ENCODE measurements at places on chromosomes 4 and X.

- no peak for DNase-seq
Observed at GRCh38 chr4:109729117-109729717, 653 bp downstream of the PLA2G12A start.

DNA sequence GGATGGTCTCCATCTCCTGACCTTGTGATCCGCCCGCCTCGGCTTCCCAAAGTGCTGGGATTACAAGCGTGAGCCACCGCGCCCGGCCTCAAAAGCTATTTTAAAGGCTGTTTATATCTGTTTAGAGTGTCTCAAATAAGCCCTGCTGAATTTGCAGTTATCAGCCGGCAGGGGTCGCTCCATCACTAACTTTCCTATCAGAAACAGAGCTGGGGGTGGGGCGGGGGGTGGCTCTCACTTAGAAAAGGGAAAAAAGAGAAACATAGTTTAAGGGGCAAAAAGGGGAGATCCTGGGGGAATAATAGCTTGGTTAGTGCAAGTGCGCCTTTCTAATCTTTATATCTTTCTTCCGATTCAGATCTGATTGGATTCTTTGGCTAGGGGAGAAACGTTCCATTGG lies 450.7 kb downstream of the UBE2NL start:
- no peak for DNase-seq

GRCh38 chr4:151431728-151432127 lies 22.8 kb downstream of the FHIP1A start:
- DNase-seq = no peak

GRCh38 chr4:24809815-24810405 lies 14.5 kb downstream of the SOD3 start:
- no peak for DNase-seq

- no peak for DNase-seq
Observed at GRCh38 chr4:48543796-48544195, 53.7 kb downstream of the ZAR1 start.

DNA sequence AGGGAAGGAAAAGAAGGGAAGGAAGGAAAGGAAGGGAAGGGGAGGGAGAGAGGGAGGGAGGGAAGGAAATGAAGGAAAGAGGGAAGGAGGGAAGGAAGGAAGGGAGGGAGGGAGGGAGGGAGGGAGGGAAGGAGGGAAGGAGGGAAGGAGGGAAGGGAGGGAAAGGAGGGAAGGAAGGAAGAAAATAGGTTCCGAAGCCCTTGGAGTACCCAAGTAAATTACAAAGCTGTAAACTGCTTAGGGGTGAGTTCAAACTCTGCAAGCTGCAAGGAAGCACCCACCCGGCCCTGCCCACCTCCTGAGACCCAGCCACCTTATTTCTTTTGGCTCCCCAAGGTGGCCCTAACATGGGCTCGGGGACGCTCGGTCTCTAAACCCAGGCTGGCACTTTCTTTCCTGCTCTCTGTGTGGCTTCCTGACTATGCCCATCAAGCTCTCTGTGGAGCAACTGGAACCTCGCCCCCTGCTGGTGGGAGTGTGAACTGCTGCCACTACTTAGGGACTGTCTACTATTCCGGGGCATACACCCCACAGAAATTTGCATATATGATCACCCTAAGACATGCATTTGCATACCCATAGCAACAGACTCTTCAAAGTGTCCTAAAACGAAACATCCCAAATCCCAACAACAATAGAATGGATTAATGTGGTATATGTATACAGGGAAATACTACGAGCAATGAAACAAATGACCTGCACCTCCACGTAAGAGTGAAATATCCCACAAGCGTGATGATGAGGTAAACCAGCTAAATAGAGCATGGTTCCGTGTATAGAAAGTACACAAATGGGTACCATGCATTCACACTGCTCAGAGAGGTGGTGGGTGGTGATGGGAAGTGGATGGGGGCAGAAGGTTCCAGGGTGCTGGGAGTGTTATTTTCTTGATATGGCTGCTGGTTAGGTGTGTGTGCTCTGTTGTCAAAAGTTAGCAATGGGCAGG lies 151.7 kb upstream of the TBL1X start:
- DNase-seq = no peak

GRCh38 chr4:74953647-74954046 lies 20.7 kb downstream of the PARM1 start:
- no peak for DNase-seq

DNA sequence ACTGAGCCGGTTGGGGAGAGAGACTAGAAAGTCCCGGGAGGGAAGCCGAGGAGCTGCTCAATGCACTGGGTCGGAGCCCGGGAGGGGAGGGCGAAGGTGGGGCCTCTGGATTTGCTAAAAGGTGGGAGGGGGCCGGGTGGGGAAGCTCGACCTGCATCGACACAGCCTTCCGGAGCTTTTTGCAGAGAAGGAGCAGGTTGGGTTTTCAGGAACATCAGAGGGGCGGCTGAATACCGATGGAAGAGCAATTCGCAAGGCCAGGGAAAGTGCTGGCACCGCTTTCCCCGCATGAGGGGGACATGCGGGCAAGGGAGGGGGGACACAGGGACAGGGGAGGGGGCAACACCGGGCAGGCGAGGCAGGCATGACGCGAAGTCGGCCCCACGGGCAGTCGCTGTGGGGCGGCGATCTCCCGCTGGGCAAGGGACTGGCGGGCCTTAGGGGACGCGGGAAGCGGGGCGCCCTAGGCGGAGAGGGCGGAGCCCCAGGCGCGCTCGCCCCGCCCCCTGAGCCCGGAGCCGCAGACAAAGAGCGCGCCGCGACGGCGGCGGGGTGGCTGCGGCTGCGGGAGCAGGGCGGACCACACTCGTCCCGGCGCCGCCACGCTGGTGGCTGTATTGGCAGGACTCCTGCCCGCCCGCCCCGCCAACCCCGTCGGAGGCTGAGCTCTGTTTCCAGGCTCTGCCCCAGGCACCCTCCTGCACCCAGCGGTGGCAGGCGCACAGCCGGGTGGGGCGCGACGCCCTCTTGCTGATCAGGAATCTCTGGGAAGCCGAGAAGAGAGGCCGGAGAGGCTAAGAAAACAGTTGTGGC lies 11.6 kb downstream of the PDZD4 start:
- DNase-seq = no peak

DNA sequence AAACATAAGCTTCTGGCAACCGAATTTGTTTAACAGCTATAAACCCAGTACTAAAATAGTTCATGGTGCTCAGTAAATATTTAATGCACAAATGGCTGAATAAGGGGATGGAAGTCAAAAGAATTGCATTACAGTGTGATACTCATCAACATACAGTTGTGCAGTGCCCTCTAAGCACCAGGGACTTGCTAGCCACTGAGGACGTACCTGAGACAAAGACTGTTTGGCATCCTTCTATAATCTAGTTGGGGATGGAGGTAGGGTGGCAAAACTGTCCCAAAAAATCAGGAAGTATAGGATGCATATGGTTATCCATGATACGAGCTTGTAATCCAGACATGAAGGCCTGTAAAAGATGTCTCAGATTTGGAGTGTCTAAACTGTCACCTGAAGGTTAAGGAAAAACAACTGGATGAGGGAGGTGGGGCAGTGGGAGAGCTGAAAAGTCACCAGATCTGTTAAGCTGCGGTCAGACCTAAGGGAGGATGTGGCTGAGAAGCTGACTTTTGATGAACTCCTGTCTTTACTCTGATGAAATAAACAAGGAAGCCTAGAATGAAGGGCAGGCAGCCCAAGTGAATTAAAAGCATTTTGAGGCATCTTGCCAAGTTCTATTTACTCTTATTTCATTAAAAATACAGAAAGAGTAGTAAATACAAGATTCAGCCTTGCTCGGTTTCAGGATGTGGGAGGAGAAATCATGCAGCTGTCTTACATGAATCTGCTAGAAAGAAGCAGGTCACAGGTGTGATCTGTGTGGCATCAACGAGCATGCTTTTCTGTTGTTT lies 12.0 kb upstream of the CD38 start:
- no peak for DNase-seq

GRCh38 chrX:127459790-127460189 lies 592.4 kb downstream of the ACTRT1 start:
- no peak for DNase-seq
